Suppressor macrophage (primary cell): ENCODE measurements at places on chromosomes 13 and 19.
A peak's percentile ranks its signal among the peaks of the same experiment; 100 is the strongest.

- peak; percentile 42 for DNase-seq
These were observed 9.3 kb upstream of the MISP start for GRCh38 chr19:741506-742131.

GRCh38 chr13:98975822-98976261 is 2.0 kb downstream of the DOCK9 start:
- DNase-seq: peak; percentile 6

GRCh38 chr13:110343241-110343865 is 36.3 kb downstream of the COL4A2 start:
- no peak for DNase-seq

GRCh38 chr19:33445442-33446329 is 72.2 kb downstream of the CEBPG start:
- DNase-seq: no peak

GRCh38 chr19:35013041-35013819 is 13.1 kb downstream of the GRAMD1A start:
- peak; percentile 75 for DNase-seq

- no peak for DNase-seq
These were observed 6.0 kb upstream of the SULT2A1 start for GRCh38 chr19:47891923-47892666.

DNA sequence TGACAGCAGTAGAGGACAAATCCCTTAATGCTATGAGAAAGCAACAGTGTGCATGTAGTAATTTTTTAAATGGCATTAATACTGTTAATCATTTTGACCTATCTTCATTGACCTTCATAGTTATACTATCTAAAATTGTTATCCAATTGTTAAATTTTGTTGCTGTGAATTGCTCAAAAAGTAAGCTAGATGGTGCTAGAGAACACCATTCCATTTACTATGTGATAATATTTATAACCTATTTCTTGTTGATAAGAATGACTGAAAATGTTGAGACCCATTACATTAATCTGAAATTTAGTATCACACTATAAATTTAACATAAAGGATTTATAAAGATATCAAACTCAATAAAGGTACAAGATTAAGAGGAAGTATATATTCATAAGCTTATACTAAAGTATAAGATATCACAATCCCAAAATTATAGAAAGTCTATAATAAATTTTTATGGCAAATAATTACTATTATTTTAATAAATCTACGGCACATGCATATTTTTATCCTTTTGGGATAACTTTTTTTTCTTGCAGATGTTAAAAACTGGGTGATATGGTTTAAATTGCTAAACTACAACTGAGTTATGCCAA is 1573.3 kb downstream of the PCDH9 start:
- DNase-seq: no peak

DNA sequence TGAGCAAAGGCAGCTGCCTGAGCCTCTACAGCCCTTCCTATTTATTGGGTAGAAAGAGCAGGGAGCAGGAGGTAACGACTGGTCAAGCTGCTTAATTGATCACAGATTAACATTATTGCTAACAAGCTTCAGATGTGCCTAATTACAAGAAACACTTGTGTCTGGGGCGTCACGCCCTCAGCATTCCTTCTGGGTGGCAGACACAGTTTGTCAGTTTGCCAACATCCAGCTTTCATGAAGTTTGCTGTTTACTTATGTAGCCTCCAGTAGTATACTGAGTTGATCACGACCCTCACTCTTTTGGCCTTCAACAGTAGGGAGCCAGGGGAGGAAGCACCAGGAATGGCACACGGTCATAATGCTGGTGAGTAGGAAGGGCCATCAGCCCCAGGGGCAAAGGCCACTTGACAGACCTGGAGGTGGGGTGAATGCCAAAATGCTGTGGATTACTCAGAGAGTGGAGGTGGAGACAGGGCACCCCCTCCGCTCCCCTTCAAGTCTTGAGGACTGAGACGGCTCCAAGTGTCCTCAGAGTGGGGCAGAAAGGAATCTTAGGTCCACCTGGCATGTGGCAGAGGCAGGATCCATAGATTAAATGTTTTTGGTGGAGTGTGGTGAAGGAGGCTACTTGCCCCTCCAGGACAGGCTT is 34.9 kb upstream of the PSPC1 start:
- no peak for DNase-seq

GRCh38 chr13:79541426-79542049 is 60.6 kb downstream of the NDFIP2 start:
- peak; percentile 71 for DNase-seq

DNA sequence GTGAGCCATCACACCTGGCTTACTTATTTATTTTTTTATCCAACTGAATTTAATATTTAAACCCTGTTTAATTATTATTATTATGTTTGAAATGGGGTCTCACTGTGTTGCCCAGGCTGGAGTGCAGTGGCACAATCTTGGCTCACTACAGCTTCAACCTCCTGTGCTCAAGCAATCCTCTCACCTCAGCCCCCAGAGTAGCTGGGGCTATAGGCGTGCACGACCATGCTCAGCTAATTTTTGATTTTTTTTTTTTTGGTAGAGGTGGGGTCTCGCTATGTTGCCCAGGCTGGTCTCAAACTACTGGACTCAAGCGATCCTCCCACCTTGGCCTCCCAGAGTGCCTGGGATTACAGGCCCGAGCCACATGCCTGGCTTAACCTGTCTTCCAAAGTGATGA is 32.5 kb downstream of the SPTBN4 start:
- no peak for DNase-seq

DNA sequence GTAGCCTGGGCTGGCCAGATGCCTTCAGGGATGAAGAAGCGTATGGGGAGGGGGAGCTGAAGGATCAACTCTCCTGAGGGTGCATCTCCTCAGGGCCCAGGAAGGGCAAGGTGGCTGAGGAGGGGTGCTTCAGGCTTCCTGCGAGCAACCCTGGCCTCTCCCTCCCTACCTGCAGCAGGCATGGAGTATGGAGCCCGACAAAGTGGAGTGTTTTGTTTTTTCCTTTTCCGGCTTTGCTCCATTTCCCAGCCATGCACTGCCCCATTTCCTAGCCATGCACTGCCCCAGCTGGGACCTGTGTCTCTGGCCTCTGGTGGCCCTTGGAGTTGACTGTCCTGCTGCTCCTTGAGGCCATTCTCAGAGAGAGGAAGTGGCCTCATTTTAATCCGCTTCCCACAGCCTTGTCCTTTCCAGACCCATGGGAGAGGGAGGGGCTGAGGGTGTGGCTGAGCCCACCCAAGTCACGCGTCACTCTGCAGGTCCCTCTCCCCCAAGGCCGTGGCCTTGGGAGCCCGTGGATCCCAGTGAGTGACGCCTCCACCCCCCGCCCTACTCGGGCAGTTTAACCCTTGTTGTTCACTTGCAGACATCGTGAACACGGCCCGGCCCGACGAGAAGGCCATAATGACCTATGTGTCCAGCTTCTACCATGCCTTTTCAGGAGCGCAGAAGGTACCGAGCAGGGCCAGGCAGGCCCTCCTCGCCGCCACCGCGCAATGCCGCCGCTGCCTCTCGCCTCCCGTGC is 34.4 kb downstream of the CAPN12 start:
- DNase-seq: no peak

DNA sequence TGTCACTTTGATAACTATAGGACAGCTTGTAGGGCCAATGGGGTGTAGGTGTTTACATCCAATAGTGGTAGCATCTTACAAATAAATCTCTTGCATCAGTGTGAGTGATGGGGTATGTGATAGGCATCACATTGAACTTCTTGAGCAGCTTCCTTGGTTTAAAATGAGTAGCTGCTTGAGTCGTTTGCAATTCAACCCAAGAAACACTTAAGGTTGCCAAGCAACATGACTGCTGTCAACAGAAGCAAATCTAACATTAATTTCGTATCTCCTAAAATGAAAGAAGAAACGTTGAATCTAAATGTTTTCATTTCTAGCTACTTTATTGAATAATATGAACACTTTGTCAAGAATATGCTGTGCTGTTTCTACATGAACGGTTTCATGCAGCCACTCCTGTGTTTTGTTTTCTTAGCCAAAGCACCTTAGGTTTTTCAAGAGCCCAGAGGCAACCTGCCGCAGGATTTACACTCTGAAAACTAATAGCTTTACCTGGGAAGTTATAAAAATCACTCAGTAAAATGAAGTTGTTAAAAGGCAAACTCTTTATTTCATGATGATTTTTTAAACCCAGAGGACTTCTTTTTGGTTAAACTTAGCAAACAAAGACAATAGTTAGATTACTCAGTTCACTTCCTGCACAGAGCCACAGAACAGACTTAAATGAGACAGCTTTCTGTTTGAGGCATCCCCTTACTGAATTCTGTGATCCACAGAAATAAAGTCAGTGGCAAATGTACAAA is 305.2 kb downstream of the MTUS2 start:
- DNase-seq: no peak

- DNase-seq: no peak
These were observed 47.0 kb downstream of the SACS start for GRCh38 chr13:23386533-23386932.

DNA sequence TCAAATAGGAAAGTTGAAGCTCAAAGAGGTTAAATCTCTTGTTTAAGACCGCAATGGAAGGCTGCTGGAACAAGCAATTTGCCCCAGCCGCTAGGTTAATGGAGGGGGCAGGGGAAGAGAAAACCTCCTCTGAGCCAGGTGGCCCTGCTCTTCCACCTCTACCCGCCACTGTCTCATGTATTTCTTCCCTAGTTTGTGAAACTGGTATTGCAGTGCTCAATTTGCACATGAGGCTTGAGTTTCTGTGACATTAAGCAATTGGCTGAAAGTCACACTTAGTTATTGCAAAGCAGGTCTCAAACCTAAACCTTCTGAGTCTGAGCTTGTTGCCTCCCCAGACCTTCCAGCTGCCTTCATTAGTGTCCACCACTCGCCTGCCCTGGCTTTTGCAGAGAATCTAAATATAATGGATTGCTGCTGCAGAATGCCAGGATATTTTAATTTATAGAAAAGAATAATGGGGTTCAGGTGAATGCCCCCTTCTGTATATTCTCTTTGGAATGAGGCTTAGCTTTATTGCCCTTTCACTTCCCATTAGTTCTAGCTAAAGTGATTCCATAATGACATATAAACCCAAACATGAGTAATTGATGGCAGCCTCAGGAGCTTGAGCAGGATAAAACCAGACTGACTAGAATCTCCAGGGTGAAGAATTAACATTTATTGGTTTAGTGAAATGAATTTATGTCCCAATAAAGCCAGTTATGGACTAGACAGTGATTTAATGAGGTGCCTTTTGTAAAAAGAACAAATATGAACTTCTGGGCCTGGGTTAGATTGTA is 27.0 kb upstream of the OLFM4 start:
- DNase-seq: no peak

GRCh38 chr19:48445256-48445605 is 552 bp upstream of the GRWD1 start:
- DNase-seq: peak; percentile 66

- peak; percentile 93 for DNase-seq
These were observed at the start of gene SIGLEC9 for GRCh38 chr19:51124729-51125128. Gene SIGLEC9, plus strand, starts transcription at chr19:51124906. Its CDS starts 69 bp downstream, at chr19:51124975.

- DNase-seq: no peak
These were observed 132.5 kb downstream of the NALCN start for GRCh38 chr13:101283782-101284181.

DNA sequence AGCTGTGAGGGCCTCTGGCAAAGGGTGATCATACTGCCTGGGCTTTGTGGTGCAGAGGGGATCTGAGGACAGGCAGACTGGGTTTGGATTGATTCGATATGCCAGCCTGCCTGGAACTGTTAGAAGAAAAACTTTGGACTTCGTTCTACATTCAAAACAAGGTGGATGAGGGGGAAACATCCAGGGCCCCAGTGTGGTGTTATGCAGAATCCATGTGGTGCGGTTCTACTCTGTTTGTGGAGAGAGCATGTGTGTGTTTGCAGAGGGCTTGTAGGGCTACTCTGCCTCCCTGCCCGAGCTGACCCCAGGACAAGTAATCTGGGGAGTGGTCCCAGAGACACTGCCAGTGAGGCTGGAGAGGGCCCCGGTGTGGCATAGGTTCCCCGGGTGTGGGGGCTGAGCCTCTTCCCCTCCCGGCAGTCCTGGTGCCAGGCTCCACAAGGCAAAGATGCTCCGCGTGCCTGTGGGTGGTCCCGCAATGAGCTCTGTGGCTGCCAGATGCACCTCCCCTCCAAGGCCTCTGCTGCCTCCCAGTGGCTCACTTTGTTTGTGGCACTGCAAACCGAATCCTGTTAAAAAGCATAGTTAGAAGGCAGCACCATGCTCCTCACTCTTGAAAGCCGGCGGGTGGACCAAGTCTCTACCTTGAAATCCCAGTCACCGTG is 22.3 kb upstream of the TFDP1 start:
- peak; percentile 66 for DNase-seq

DNA sequence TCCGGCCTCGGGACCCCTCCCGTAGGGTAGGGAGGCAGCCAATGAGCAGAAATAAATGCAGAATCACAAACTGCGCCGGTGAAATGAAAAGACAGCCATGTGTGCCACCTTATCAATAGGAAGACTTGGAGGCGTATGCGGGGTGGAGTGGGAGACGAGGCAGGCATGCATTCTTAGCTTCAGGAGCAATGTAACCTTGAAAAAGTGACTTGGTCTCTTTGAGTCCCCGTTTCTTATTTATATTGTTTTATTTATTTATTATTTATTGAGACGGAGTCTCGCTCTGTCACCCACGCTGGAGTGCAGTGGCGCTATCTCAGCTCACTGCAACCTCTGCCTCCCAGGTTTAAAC is 16.0 kb downstream of the SSC5D start:
- no peak for DNase-seq

- DNase-seq: no peak
These were observed 21.1 kb downstream of the SOHLH2 start for GRCh38 chr13:36193151-36193855.

GRCh38 chr13:75393839-75394520 is 88.0 kb downstream of the TBC1D4 start:
- no peak for DNase-seq

DNA sequence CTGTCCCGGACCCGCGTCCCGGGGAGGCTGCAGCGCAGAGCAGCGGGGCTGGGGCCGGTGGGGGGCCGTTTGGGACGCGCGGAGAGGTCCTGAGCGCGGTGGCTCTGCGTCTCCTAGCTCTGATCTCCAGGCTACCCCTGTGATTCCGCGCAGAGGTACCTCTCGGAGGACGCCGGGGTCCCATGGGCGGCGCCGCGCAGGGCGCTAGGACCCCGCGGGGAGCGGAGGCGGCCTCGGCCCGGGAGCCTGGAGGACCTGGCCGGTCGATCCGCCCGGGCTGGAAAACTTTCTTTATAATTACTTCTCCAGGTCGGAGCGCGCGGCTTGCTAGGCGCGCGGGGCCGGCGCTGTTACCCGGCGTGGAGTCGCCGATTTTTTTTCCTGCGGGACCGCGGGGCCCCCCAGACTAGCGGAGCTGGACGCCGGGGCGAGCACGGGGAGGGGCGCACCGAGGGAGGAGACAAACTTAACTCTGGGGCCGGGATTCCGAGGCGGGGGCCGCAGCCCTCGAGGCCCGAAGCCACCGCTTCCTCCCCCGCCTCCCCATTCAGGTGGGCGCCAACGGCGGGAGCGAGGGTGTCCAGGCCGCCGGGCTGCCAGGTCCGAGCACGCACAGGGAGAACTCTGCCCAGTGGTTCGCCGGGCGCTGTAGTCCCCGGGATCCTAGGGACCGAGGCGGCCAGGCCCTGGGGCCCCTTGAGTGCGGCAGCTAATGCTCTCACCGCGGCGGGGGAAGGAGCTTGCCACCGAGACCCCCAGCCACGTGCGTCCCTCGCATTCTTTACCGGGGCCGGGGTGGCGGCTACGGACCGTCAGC is 848 bp upstream of the CEBPA start:
- peak; percentile 62 for DNase-seq
